NCI-H1417 treated with DMSO at 0.1 percent for 48 hours (cell line): ENCODE measurements at places on chromosomes 12 and 14.

DNA sequence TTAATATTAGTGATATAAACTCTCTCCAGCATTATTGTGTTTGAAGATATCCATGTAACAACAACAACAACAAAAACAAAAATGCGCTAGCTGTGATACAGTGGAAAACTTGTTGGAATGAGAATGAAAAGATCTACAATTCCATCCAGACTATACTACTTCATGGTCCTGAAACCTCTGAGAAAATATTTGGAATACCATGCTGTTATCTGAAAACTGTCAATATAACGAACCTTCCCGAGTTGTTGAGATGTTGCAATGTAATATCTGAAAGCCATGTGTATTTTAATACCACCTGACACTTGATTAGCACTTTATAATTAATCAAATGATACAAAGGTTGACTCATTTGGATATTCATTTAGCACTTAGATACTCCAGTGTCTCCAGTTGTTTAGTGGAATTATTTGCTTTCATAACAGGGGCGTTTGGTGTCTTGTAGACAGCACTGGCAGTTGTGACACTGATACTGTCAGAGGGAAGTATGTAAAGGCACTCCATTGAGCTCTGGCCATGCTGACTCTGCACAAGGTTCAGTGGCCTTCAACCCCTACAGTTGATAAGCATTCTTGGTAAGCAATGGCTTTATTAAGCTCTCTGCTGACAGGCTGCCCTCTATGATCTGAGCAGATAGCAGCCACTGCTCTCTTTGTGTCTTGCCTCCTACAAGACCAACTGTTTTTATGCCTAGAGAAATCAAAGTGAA lies 447.1 kb upstream of the SEL1L start:
- DNase-seq, result no peak

DNA sequence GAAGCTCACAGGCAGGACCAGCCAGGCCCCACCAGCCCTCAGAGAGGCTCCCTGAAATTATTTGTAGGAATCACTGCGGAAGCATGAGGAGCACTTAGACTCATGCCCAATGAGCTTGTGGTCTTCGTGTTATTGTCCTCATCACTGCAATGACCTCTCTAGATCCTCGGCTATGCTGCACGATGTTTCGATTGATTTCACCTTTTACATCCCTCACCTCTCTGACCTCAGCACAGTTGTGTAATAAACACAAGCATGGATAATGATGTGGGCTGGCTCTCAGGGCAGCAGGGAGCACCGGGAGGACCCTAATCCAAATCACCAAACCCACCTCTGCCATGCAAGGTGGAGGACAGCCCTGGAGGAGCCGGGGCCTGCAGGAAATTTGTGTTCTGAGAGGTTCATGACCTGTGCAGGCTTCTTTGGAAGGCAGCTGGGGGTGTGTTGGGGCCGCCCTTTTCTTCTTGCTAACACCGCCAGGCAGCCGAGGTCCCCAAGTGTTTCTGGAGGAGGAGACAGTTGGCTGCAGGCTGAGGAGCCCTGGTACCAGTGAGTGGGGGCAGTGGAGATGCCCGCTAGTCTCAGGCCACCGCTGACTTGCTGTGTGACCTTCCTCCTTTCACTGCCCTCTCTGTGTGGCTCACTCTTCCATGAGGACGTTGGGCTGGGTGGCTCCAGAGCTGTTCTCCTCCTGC lies 29.5 kb upstream of the EML1 start:
- DNase-seq, result no peak

GRCh38 chr12:67320614-67321295 lies 51.6 kb downstream of the CAND1 start:
- no peak for DNase-seq

DNA sequence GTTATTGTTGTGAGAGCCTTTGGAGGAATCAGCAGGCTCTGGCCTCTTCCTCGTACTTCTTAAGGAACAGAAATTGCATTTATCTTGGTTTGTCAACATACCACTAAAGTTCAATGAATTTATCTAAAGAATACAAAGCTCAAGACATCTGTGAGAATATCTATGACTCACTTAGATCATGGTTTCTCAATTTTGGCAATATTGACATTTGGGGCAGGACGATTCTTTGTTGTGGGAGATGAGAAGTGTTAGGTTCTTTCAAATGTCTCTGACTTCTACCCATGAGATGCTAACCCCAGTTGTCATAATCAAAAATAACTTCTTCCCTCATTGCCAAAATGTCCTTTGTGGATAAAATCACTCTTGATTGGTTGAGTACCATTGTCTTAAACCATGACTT lies 1190.3 kb downstream of the GALC start:
- no peak for DNase-seq

GRCh38 chr12:116692605-116693004 lies 45.3 kb downstream of the SPRING1 start:
- no peak for DNase-seq

GRCh38 chr14:49549446-49549845 lies 36.7 kb downstream of the RPS29 start:
- no peak for DNase-seq

DNA sequence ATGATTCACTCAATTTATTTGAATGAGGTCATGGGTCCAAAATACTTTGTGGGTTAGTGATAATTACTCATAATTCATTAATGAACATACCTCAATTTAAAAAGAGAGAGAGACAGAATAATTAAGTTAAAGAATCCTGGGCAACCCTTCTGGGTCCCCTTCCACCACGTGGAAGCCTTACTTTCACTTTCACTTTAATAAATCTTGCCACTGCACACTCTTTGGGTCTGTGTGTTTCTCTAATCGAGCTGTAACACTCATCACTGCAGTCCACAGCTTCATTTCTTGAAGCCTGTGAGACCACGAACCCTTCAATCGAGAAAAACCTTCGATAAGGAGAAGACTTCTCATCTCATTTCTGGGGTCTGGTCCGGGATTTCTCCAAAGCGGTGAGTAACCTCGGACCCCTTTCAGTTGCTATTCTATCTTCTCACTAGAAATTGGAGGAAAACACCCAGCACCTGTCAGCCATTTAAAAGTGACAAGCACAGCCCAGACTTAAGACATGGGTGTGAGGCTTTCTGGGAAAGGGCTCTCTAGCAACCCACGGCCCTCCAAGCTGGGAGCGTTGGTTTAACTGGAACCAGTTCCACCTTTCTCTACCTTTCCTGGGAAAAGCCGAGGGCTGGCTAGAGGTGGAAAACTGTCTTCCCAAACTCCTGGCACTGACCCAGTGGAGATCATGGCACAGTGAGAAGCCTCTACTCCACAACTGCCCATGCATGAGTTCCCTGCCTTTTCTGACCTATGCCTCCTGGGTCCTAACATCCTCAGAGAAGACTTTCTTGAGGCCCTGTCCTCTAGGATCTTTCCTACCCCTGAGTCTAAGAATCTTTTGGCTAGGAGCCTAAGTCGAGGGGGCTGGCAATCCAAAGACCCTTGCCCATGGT lies 148.8 kb upstream of the ATF7IP start:
- no peak for DNase-seq

DNA sequence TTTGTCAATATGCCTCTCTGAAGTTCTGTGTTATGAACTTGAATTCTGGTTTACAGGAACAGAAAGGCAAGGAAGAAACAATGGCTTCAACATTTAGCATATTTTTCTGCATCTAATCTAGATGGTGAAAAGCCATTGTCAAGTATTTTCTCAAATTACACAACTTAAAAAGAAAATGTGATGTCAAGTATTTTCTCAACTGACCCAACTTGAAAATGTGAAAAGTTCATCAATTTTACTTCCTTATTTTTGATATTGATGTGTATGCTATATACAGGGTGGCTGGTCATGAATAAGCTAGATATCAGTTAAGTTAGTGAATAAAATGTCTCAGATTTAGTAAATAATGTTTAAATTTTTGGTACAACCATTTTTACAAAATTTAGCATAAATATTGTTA lies 196.7 kb downstream of the ALX1 start:
- DNase-seq, result no peak
